Left ventricle myocardium inferior (tissue), 1 donor: ENCODE measurements at places on chromosomes 1 and 21. TPM values are rescaled to one million over a fixed set of nuclear protein-coding genes. Genes with fewer than 3 reads are reported as not detected.

Gene COPA
- 90.4 TPM for total RNA-seq

Gene PRKACB
- total RNA-seq, result 34.9 TPM

Gene DNAJC28
- total RNA-seq, result 6.5 TPM

Gene CCDC27
- total RNA-seq, result 0.08 TPM

Gene CEP104
- 32.2 TPM for total RNA-seq

Gene SPRR5
- total RNA-seq, result not detected

Gene MCOLN2
- total RNA-seq, result 0.19 TPM

Gene GPR25
- not detected for total RNA-seq

Gene AHCYL1
- total RNA-seq, result 45.2 TPM

Gene LEFTY2
- total RNA-seq, result 0.69 TPM

Gene ANKRD65
- total RNA-seq, result 1.7 TPM

Gene OR2L3
- total RNA-seq, result not detected

DNA sequence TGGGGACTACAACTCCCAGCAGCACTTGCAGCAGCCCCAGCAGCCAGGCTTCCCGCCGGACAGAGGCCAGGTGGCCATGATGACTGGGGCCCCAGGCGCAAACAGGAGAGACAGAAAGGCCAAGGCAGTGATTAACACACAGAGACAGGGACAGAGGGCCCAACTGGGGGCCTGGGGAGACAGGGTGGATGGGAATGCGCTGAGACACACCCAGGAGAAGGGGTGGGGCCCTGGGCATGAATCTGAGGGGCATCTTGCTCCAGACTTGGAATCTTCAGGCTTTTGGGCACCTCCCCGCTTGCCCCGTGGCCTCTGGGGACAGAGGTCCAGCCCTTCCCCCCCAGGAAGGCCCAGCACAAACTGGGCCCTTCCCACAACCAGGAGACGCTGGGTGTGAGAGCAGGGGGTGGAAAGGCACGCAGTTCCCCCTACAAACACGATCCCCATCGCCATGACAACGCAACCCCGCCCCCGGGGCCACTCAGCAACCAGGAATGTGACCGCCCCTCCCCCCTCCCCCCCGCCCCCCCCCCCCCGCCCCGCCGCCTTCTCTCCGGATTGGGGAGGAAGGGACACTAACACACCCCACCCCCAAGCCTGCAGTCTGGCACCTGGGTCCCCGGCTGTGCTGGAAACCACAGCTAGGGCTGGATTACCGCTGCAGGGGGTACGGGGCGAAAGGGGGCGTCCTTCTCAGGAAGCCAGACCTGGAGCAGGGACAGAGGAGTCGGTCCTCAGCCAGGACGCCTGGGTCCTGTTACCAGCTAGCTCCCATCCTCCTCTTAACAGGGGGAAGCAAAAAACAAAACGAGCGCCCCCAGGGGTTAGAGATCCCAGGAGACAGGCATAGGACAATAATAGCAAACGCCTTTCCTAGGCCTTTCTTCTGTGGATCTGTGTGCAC, 4.5 kb downstream of the HDGF start:
- peak; percentile 93 for DNase-seq
- H3K4me3 ChIP-seq, result peak overlapping the region; percentile 99
- H3K36me3 ChIP-seq, result peaks cover 30% of the 10 kb centered on the region
- H3K27me3 ChIP-seq, result no peaks in the 10 kb centered on the region
- H3K27ac ChIP-seq, result peak overlapping the region; percentile 98
- peaks cover 76% of the 10 kb centered on the region for H3K4me1 ChIP-seq

GRCh38 chr21:30769724-30770431, 14.7 kb upstream of the KRTAP21-1 start:
- no peak overlapping the region for H3K4me3 ChIP-seq
- H3K36me3 ChIP-seq, result no peaks in the 10 kb centered on the region
- H3K27me3 ChIP-seq, result no peaks in the 10 kb centered on the region

- no peaks in the 10 kb centered on the region for H3K27me3 ChIP-seq
- H3K27ac ChIP-seq, result peak overlapping the region; percentile 93
Measured at GRCh38 chr1:62070384-62071011, 124.2 kb upstream of the L1TD1 start.

DNA sequence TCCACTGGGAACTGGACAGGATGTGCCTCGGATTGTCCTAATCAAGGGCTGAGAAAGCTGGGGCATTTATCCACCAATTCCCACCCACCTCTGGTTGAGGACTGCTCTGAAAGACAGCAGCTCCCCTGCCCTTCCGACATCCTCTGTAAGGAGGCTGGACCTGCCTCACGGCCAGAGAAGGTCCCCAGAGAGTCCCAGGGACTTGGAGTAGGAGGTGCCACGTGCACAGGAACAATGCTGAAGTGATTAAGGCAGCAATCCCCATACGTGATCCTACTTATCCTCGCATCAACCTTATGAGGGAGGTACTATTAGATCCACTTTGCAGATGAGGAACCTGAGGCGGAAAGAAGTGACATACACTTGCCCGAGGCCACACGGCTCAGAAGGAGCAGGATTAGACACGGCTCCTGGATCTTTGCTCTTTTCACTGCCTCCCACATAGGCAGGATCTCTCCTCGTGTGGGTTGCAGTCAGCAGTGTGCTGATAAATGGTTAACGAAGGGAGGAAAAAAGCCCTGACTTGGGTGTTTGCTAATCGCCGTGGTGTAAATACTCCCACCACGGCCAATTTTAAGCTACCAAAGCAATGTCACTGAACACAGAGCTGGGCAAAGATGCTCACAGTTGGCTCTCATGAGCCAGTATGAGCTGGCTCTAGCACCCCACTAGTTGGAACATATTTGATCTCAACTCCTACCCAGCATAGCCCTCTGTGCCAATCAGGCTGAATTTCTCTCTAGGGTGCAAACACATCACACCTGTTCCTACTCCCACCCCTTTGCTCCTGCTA, 18.6 kb upstream of the LDLRAP1 start:
- no peak overlapping the region for H3K4me3 ChIP-seq
- H3K4me1 ChIP-seq, result peaks cover 4% of the 10 kb centered on the region
- no peaks in the 10 kb centered on the region for H3K36me3 ChIP-seq
- DNase-seq, result no peak

- no peaks in the 10 kb centered on the region for H3K4me1 ChIP-seq
- H3K36me3 ChIP-seq, result no peaks in the 10 kb centered on the region
- no peak overlapping the region for H3K27ac ChIP-seq
- no peaks in the 10 kb centered on the region for H3K27me3 ChIP-seq
Measured at GRCh38 chr1:107389410-107390396, 248.9 kb downstream of the NTNG1 start.

DNA sequence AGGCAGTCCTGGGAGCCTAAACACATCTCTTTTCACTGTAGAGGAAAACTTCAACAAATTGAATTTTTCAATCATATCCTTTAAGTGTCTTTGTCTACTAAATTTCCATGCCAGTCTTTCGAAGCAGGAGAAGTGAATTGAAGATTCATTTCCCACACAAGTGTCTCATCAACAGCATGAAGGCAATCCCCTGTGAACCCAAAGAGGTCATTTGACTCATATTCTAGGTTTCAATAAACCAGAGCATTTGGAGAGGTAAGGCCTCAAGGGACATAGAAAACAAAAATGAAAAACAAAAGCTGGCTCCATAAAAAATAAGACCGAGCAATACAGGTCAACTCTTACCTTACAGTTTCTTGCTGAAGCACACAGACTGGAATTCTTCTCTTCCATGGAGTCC, 94.1 kb upstream of the ATP1B1 start:
- no peaks in the 10 kb centered on the region for H3K4me1 ChIP-seq

DNA sequence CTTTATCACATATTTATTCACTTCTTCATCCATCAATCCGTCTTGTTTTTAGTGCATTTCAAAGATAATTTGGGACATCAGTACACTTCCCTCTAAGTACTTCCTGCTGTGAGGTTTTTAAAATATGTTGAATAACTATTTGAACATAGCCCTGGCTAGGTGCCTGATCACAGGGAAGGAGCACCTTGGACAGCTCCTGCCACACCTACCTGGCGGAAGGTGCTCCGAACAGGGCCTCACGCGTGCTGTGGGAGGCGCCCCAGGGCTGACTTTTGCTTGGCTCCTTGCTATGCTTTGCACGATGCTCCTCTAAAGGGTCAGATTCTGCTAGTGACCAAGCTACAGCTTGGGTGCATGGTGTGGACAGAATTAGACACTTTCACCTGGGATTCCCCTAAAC, 4.9 kb upstream of the ATXN7L2 start:
- H3K36me3 ChIP-seq, result peaks cover 18% of the 10 kb centered on the region
- no peak for DNase-seq
- H3K4me1 ChIP-seq, result peaks cover 21% of the 10 kb centered on the region

DNA sequence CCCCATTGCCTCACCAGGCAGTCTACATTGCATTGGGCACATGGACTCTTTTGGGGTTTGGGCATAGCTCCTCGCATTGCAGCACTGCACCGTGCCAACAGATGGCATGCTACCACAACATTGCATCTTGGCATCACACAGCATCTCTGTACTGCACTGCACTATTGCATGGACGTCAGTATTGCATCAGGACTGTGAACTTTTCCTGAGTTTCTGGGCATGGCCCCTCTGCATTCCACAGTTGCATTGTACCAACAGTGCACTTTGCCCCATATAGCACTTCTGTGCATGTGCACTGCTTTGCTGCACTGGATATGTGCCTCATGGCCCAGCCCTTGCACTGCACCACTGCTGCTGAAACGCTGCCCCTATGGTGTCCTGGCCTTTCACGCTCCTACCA, 9.6 kb downstream of the PTPRU start:
- H3K27me3 ChIP-seq, result no peaks in the 10 kb centered on the region
- no peaks in the 10 kb centered on the region for H3K36me3 ChIP-seq
- no peak overlapping the region for H3K4me3 ChIP-seq
- no peaks in the 10 kb centered on the region for H3K4me1 ChIP-seq
- no peak overlapping the region for H3K27ac ChIP-seq
- no peak for DNase-seq

GRCh38 chr1:74205266-74205665, 7.2 kb downstream of the FPGT start:
- H3K36me3 ChIP-seq, result peaks cover 58% of the 10 kb centered on the region
- no peak overlapping the region for H3K27ac ChIP-seq
- no peaks in the 10 kb centered on the region for H3K27me3 ChIP-seq
- DNase-seq, result no peak
- no peak overlapping the region for H3K4me3 ChIP-seq
- peaks cover 10% of the 10 kb centered on the region for H3K4me1 ChIP-seq

DNA sequence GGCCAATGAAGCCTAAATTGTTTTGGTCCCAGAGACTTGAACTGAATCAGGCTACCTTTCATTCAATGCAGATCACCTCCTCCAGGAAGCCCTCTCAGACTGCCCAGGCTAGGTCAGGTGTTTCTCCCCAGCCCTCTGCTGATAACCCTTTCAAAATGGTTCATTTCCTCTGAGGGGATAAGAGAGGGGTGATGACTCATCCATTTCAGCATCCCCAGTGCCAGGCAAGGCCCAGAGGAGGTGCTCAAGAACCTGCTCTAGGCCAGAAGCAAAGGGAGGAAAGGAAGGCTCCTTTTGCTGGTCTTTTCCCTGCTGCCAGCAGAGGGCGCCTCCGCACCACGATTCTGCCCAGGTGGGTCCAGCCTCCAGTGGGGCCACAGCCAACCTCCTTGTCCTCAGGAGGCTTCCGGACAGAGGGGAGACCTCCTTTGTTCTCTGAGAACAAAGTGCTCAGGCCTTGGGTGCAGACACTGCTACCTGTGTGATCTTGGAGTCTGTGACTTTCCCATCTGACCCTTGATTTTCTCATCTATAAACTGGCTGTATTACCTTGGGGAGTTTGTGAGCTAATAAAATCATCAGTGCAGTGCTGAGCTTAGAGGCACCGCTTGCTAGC, 45.3 kb upstream of the ARHGEF10L start:
- no peaks in the 10 kb centered on the region for H3K36me3 ChIP-seq
- H3K4me1 ChIP-seq, result no peaks in the 10 kb centered on the region
- H3K4me3 ChIP-seq, result no peak overlapping the region
- no peaks in the 10 kb centered on the region for H3K27me3 ChIP-seq

DNA sequence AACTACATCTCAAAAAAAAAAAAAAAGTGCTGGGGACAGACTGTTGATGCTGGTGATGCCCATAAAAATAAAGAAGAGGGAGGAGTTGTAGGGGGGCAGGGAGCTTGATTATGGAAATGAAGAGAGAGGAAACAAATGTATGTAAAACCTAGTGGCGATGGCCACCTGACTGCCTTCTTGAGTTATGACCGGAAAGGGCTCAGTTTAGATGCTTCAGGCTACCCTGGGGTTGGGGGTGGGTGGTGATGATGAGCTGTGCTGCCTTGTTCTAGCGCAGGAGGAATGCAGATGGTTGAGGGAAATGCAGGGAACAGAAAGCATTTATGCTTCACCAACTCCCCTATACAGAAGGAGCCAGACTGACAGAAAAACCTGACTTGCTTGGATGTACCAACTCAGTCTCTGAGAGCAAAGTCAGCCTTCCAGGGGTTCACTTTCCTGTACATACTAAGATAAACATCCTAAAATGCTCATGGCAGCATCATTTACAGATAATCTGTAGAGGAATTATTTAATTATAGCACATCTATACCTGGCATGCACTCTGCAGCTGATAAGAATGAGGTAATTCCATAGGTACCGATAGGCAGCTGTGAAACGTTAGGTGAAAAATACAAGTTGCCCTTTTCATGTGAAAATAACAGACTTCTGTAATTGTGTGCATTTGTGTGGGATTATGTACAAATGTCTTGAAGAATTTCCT, 8.0 kb upstream of the BCAR3 start:
- H3K4me1 ChIP-seq, result peaks cover 18% of the 10 kb centered on the region
- DNase-seq, result no peak
- no peaks in the 10 kb centered on the region for H3K36me3 ChIP-seq

DNA sequence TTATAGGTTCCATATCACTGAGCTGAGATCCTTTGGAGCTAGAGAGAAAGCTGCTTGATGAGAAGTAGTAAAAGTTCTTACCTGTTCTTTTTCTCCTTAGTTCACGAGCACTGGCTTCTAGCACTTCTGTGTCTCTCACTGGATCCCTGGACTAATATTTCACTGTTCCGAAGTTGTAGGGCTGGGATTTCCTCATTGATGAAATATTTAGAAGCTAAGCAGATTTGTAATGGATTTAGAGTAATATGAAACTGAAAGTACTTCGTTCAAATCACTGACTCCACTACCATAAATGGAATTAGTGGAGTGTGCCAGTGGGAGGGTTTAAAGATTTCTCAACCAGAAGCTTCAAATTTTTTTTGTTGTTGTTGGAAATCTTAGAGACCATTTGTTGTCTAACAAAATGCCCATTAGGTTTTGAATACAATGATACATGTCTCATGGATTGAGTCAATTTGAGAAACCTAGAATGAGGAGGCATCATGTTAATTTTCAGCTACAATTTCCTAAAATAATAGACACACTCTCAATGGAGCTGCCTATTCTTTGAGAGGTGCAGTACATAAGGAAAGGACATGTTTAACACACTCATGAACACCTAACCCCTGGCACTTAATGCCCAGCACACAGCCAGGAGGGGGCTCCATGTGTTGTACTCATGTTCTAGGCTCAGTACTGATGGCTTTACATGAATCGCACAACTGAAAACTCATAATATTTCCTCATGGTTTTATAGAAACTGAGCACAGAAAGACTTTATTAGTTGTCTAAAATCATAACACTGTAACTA, at the start of gene GBP1:
Gene GBP1 (minus strand): TSS at position 130 of the 790 bp plus-strand sequence. CDS start 1,974 bp downstream, outside the sequence.
- H3K27ac ChIP-seq, result peak within 1 kb of the TSS; percentile 87
- H3K27me3 ChIP-seq, result no peaks in the 10 kb centered on the region
- H3K36me3 ChIP-seq, result peaks cover under 1% of the 10 kb centered on the region
- peak within 1 kb of the TSS; percentile 71 for H3K4me3 ChIP-seq
